ENCODE measurements at places on chromosomes 1 and 21. TPM values are rescaled to one million over a fixed set of nuclear protein-coding genes. Genes with fewer than 3 reads are reported as not detected.

HSD3B1 gene
- polyA plus RNA-seq, result not detected

GPR161 gene
- 20.6 TPM for polyA plus RNA-seq

NR1I3 gene
- 3.9 TPM for polyA plus RNA-seq

SLC19A1 gene
- 63.8 TPM for polyA plus RNA-seq

CASQ1 gene
- polyA plus RNA-seq, result 0.53 TPM

NBPF6 gene
- polyA plus RNA-seq, result not detected

RGS16 gene
- polyA plus RNA-seq, result 0.87 TPM

DNA sequence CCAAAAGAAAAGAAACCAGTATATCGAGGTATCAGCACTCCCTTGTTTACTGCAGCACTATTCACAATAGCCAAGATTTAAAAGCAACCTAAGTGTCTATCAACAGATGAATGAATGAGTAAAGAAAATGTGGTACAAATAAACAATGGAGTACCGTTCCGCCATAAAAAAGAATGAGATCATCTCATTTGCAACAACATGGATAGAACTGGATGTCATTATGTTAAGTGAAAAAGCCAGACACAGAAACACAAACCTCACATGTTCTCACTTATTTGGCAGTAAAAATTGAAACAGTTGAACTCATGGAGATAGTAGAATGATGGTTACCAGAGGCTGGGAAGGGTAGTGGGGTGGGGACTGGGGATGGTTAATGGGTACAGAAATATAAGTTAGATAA, 4.3 kb upstream of the GNG5 start:
- no peak for DNase-seq

DNA sequence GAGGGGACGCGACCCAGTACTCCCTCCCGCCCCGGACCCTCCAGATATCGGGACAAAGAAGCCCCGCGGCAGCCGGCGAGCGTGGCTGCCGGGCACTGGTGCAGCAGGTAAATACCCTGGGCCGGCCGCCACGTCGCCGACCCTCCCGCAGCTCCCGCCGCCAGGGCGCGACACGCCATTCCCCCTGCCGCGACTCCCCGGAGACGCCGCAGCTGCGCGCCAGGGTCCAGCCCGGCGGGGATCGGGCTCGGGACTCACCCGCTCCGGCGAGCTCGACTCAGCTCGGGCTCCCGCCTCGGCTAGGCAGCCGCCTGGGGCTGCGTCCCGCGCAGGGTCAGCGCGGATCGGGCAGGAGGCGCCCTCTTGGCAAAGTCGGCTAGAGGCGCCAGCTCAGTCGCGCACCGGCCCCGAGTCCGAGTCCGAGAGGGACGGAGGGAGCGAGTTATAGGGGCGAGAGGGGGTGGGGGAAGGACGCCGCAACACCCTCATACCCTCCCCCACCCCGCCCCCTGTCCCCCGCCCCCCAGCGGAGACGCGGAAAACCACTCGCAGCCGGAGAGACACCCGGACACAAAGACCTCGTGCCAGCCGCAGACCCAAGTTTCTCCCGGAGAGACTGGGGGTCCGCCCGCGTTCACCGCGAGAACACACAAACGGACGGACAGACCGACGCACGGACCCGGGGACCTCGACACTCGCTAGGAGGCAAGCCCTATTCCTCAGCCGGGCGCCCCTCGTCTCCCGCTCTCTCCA, 985 bp downstream of the SYT6 start:
- peak; percentile 33 for DNase-seq

DNA sequence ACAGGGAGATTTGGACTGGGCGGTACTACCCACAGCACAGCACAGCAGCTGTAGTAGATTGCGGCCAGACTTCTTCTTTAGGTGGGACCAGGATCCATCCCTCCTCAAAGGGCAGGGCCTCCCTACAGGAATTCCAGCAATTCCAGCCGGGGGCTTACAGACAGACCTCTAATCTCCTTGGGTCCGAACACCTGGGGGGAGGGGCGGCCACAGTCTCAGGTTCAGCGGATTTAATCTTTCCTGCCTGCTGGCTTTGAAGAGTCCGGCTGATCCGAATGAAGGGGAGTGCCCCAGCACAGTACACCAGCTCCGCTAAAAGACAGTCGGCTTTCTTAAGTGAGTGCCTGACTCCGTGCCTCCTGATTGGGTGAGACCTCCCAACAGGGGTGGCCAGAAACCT, 1708.5 kb downstream of the BRINP3 start:
- DNase-seq, result no peak

GRCh38 chr1:34409689-34410229, 233.1 kb downstream of the C1orf94 start:
- no peak for DNase-seq

DNA sequence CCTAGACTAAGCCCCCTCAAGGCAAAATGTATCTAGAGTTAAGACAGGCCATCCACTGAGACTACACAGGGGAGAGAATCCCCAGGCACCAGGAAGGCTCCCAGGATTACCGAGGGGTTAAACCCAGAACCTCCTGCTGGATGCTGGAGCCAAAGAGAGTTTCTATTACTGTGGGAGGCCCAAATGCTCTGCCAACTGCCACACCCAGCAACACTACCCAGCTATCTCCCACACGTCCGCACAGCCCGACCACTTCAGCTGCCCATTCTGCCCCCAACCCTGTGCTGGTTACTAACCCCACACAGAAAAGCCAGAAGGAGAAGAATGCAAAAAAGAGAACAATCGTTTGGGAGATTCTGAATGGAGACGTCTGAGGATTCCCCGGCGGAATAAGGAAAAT, 63.6 kb downstream of the CD46 start:
- DNase-seq, result no peak

DNA sequence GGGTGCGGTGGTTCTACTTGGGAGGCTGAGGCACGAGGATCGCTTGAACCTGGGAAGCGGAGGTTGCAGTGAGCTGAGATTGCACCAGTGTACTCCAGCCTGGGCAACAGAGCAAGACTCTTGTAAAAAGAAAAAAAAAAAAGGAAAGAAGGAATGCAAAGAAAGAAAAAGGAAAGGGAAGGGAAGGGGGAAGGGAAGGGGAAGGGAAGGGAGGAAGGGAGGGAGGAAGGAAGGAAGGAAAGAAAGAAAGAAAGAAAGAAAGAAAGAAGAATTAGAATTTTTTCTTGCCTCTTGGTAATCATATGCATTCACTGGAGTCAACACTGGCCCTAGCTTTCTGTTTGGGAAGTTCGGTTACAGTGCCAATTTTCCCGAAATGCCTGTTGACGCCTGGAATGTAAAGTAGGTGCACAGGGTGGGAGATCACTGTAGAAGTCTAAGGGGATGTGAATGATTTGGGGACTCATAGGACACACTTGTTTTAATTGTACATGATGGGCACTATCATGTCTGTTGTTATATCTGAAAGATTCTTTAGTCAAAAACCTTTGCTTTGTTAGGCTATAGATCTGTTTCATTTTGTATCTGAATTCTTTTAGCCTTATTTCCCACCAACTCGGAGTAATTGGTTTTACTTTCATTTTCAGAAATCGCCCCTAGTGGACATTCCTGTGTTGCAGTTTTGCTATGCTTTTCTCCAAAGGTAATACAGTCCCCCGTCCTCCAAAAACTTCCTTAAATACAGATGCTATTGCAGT, 59.8 kb upstream of the MORC3 start:
- peak; percentile 58 for DNase-seq

DNA sequence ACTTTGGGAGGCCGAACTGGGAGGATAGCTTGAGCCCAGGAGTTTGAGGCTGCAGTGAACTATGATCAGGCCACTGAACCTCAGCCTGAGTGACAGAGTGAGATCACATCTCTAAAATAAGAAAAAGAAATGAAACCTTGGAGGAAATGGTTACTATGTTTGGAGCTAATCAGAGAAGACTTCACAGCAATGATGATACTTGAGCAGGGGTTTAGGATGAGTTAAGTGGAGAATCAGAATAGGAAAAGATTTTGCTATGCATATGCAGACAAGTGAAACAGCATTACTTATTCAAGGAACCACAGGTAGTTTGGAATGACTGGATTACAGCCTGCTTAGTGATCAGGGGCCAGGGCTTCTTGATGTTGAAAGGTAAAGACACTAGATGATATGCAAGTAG, 1.3 kb upstream of the CD5L start:
- DNase-seq, result no peak

- no peak for DNase-seq
Measured at GRCh38 chr1:96710708-96711477, 10.7 kb upstream of the PTBP2 start.

DNA sequence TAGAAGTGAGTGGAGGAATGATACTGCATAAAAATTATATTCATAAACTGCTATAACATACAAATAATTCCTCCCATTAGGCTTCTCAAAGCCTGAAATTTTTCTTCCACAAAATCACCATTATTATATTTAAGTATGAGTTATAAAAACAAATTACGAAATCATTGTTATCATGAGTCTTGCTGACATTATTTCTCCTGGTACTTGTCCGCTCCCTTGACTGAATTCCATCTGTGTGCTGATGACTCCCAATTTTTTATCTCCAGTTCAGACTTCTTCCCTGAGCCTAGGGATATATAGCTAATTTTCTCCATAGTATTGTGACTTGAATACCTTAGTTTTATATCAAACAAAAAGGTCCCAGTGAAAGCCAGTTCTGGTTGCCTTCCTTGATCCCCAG, 268.2 kb downstream of the HMCN1 start:
- DNase-seq, result no peak

GRCh38 chr1:182649041-182649440, 35.3 kb downstream of the RGS8 start:
- DNase-seq, result no peak

- no peak for DNase-seq
Measured at GRCh38 chr21:46064870-46065214, 33.1 kb upstream of the COL6A2 start.

DNA sequence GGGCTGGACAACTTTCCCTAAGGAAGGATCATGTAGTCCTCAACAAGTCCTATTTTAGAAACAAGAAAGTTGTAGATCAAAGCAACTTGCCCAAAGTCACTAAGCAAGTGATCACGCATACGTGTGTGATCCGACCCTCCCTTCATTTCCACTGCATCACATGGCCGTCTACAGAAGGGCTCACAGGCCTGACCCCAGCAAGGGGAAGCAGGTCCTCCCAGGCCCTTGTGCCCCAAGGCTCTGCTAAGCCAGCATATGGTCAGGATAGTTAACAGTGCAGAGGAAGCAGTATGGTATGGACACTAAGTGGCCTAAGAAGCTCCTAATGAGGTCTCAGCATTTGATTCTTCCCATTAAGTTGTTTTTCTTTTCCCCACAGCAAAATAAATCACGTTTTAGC, 24.8 kb downstream of the TFAP2E start:
- no peak for DNase-seq

GRCh38 chr1:149916193-149916897, 1.3 kb downstream of the SV2A start:
- DNase-seq, result no peak

GRCh38 chr1:72186733-72187307, 95.5 kb downstream of the NEGR1 start:
- no peak for DNase-seq

- DNase-seq, result no peak
Measured at GRCh38 chr1:20587661-20588053, 1.2 kb upstream of the CDA start.

DNA sequence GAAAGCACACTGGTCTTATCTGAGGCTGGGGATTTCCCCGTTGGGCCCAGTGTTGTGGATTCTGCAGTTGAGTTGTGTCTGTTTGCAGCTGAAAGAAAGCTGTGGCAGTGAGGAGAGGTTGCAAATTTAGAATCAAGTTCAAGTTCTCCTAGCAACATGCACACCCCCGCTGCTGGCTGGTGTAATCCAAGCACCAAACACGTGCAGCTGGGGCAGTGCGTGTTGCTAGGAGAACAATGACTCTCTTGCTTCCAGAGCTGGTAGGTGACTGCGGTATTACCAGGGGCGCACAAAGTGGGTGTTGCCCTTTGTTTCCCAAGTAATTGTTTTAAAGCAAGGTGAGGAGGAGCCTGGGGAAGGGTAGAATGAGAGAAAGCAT, 91.5 kb downstream of the IER5 start:
- DNase-seq, result peak; percentile 48

- DNase-seq, result no peak
Measured at GRCh38 chr1:53617851-53618499, 121.0 kb downstream of the GLIS1 start.

DNA sequence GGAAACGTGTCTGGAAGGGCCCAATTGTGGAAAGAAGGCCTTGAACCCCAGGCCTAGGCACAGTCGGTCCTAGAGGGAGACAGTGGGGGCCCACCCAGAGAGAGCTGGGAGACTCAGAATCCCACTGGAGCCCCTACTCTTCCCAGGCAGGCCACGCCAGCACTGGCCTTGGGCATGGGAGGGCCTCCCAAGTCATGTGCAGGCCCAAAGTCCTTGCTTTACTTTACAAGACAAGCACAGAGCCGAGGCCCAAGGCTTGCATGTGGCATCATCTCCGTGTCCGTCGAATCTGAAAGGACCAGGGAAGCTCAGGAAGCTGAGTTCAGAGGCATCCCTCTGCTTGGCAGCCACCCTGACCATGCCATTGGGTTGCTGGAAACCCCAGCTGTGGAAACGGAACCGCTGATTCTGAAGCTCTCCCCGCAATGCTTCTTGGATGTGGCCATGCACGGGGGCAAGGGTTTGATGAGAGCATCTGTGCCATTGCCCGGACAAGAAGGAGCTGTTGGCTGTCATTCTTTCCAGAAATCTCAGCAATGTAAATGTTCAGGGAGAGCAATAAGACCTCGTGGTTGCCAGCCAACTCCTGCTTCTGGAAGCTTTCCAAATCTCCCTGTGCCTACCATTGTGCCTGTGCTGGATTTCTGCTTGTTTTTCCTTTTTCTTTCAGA, 32.8 kb downstream of the ABCG1 start:
- DNase-seq, result no peak

GRCh38 chr21:46559291-46559983, 45.4 kb downstream of the S100B start:
- peak; percentile 7 for DNase-seq

- DNase-seq, result no peak
Measured at GRCh38 chr1:228502522-228502921, 15.3 kb downstream of the RNF187 start.

- DNase-seq, result no peak
Measured at GRCh38 chr1:29956349-29957030, 720.2 kb downstream of the PTPRU start.

GRCh38 chr1:169802888-169803287, 8.2 kb upstream of the METTL18 start:
- no peak for DNase-seq

GRCh38 chr1:31567956-31568570, 8.3 kb upstream of the TINAGL1 start:
- DNase-seq, result no peak

DNA sequence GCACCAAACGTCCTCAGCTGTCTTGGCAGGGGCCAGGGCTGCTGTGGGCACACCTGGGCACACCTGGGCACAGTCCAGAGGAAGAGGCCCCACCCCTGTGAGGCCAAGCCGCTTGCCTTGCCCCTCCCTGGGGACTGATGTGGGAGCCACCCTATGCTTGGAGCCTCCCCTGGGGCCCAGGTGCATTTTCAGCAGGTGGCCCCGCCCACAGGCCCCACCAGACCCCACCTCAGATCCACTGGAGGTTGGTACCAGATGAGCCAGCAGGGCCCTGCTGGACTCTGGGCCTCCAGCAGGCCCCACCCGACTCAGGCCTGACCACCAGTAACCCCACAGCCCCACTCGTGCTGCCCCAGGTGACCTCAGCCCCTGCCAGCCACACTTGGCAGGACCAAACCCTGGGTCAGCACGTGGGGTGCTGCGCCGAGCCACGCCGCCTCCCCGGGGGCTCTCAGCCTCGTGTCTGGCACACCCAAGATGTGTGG, 8.8 kb downstream of the SLC19A1 start:
- no peak for DNase-seq
